ENCODE measurements at places on chromosomes 12 and 14. TPM values are rescaled to one million over a fixed set of nuclear protein-coding genes. Genes with fewer than 3 reads are reported as not detected.

The LRTM2 gene
- total RNA-seq = not detected

The TRIM9 gene
- 0.64 TPM for total RNA-seq

The RAD51AP1 gene
- 9.3 TPM for total RNA-seq

- no peak for DNase-seq
Measured at GRCh38 chr12:104695453-104696148, 238.9 kb downstream of the CHST11 start.

- DNase-seq = peak; percentile 23
Measured at GRCh38 chr12:45863332-45863731, 127.0 kb downstream of the SCAF11 start.
